ENCODE measurements at places on chromosomes 11 and 22.

DNA sequence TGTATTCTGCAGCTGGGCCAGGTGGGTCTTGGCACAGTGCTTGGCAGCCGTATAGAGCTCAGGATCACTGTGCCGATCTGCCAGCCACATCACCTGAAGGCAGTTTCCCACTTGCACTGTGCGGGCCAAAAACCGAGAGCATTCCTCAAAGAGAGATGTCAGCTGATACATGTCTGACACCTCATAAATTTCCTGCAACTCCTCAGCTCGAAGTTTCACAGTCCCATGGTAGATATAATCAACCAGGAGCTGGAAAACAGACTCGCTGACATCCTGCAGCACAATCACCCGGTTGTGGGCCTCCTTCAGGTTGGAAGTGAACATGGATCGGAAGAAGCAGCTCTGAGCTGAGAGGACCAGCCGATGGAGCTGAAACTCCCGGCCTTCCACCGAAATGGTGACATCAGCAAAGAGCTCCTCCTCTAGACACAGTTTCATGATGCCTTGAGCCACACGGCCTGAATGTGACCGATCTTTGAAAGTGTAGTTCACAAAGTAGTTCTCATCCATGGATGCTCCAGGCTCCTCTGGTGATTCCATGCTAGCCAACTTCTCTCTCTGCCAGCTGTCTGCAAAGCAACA lies 1.2 kb downstream of the KBTBD4 start:
- DNase-seq: no peak

GRCh38 chr22:20240447-20240764 lies 27.7 kb downstream of the RTN4R start:
- DNase-seq: no peak

- no peak for DNase-seq
Measured at GRCh38 chr11:67698247-67698646, 23.8 kb upstream of the ALDH3B2 start.

DNA sequence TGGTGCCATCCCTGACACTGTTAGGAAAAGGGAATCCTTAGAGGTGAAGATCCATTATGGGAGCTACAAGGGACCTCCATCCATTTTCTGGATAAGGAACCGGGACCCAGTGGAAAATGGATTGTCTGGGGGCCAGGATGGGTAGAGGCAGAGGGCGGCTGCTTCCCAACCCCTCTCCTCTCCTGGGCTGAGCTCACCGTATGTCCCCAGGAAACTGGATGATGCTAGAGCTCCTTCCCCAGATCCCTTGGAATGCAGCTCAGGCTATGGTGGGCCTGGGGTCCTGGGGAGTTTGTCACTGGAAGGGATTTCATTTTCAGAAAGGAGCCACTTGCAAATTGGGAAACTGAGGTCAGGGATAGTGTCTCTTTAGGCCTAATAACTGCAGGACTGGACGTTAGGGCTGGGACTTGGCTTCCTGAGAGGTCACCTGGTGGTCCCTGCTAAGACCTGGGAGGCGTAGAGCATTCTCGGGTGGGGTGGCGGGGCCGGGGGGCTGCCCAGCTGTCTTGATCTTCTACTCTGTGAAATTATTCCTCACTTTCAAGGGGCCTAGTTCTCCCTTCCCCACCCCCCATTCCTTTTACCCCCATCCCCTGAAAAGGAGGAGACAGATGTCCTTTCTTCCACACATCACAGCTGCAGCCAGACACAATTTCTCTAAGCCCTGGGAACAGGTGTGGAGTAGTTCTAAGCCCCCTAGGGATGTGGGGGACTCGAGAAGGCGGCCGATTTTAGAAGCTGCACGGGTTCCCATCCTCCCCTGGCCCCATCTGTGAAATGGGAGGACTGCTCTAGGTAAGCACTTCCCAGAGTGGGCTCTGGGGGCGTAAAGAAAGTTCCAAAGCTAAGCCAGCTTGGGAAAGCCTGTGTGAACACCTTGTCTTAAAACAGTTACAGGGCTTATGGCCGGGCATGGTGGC lies 99.8 kb downstream of the PKNOX2 start:
- DNase-seq: no peak

DNA sequence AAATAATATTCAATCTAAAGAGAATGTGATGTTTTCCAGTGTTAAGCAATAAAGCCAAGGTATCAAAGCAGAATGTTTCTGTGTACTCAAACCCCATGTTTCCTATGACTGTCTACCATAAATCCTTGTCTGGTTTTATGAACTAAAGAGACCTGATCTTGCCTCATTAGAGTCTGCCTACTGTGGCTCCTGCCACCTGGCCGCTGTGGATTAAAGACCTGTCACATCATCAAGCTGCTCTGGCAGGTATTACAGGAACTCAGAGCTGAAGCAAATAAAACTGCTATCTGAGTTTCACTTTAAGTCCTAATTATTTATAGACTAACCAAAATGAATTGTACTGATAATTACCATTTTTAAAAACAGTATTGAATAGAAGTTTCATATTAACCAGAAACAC lies 207.8 kb upstream of the CCDC90B start:
- DNase-seq: no peak

- DNase-seq: peak; percentile 69
Measured at GRCh38 chr11:82895437-82896091, 4.7 kb downstream of the PRCP start.

DNA sequence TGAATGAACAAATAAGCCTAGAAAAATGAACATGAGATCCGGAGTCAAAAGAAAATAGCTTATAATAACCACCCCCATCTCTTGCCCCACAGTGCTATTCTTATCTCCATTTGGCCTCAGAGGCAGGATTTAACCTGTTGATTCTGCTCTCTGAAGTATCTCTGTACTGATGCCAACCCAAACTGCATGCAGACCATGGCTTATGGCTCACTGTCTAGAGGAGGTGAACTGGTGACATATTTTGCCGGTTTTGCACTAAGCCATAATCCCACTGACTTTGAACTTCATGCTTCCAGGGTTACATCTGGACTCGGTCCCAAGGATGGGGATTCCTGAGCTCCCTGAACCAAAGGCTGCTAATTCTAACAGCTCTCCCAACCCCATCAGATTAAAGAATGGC lies 397.1 kb downstream of the TENM4 start:
- no peak for DNase-seq

- no peak for DNase-seq
Measured at GRCh38 chr11:30917266-30917665, 331.1 kb upstream of the MPPED2 start.
